Cerebellar nuclear complex (tissue), 1 donor: ENCODE measurements at places on chromosomes 16 and 17.
A peak's percentile ranks its signal among the peaks of the same experiment; 100 is the strongest.

- DNase-seq, result no peak
Measured at GRCh38 chr17:17408236-17408794, 68.5 kb upstream of the MED9 start.

GRCh38 chr17:51725185-51725584, 433.3 kb downstream of the CA10 start:
- no peak for DNase-seq

GRCh38 chr17:78412403-78412802, 34.0 kb downstream of the PGS1 start:
- DNase-seq, result no peak

DNA sequence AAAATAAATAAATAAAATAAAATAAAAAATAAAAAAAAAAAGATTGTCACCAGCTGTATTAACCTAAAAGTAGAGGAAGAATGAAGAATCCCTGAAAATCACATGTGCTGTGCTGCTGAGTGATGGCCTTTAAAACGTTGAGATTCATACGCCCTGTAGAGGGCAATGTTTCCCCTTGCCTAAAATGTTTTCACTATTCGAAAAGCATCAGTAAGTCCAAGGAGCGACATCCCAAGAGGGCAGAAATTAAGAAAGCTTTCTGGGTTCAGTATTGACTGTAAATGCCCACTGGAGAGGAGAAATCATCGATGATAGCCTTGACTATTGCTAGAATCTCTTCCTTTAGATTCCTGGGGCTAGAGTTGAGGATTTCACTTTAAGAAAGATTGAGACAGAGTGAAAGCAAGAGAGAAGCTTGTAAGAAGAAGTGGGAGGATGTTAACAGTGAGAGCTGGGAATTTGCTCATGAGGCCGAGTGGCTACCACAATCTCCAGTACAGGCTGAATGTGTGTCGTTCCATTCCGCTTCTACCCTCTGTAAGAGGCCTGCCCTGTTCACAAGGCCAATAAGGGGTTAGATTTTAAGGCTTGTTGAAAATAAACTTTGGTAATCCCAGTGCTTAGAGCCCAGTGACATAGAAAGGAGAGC, 170.8 kb upstream of the FAM20A start:
- no peak for DNase-seq

- DNase-seq, result no peak
Measured at GRCh38 chr17:82228278-82228841, 482 bp upstream of the SLC16A3 start.

DNA sequence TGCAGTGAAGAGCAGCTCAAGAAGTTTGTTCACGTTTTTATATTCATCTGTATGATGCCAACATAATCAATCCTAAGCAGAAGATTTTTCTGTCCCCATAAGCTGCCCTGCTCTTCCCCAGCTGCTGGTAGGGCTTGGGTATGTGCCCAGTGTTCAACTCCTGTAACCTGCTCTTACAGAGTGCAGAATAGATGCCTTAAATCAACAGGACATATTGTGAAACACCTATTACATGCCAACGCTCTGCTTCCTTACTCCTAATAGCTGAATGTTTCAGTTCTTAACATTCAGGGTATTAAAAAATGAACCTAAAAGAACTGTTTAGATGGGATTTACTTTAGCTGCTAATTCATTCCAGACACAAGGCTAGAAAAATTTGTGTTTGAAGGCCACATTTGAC, 190.9 kb downstream of the HS3ST3A1 start:
- no peak for DNase-seq

DNA sequence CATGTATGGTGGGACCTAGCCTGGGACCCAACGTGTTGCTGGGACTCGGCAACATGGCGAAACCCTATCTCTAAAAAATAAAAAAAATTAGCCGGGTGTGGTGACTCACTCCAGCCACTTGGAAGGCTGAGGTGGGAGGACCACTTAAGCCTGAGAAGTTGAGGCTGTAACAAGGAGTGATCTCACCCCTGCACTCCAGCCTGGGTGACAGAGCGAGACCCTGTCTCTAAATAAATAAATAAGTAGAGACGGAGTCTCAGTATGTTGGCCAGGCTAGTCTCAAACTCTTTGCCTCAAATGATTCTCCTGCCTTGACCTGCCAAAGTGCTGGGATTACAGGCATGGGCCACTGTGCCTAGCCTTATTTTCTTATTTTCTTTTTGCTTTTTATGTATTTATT, 10.1 kb upstream of the CNP start:
- DNase-seq, result no peak

- DNase-seq, result peak; percentile 72
Measured at GRCh38 chr16:546909-547770, 13.1 kb upstream of the PRR35 start.

- DNase-seq, result no peak
Measured at GRCh38 chr17:42287977-42288802, at the start of gene STAT5A. STAT5A (plus strand) TSS chr17:42288498; CDS start chr17:42289412, 914 bp downstream.

- DNase-seq, result no peak
Measured at GRCh38 chr17:76243826-76244679, 3.8 kb upstream of the RNF157 start.

DNA sequence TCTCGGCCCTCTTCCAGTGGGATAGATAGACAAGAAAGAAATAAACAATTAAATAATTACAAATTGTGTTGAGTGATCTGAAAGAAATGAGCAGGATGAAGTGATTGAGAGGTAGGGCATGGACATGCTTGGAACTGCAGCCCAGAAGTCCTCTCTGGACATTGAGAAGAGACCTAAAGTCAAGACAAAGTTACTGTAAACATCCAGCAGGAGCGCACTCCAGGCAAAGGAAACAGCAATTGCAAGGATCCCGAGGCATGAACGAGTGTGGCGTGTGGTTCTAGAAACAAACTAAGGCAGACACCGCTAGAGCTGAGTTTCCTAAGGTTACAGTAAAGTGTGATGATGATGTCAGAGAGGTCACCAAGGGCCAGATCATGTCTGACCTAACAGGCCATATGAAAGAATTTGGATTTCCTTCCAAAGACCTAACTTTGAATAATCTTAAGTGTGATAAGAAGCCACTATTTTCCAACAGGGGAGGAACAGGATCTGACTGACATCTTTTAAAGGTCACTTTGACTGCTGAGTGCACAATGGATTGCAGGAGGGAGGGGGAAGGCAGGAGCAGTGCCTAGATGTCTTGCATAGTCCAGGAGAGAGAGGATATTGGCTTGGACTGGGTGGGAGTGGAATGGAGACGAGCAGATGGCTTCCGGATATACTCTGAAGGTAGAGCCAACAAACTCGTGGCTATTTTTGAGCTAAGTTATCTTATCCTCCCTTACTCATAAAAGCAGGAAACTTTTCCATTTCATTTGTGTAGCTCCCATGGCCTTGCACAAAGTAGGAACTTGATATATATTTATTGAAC, 19.0 kb downstream of the ABCC12 start:
- DNase-seq, result peak; percentile 89

- peak; percentile 89 for DNase-seq
Measured at GRCh38 chr17:27320222-27320560, 26.3 kb downstream of the WSB1 start.

DNA sequence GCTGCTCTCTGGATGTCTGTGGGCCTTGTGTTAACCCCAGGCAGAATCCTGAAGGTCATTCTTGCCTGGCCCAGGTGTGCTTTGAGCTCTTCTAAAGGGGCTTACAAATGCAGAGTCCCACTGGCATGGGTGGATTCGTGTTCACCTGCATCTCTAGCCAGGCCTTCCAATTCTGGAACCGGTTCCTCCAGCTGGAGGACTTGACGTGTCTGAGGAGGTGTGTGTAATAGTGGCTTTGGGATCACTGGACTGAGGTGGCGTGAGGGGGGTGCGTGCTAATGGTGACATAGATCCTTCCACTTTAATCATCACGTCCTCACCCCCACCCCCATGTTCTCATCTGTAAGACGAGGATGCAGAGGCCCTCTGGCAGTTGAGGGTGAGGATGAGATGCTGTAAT, 4.8 kb downstream of the GSE1 start:
- DNase-seq, result no peak

GRCh38 chr16:66428682-66429251, 1.7 kb downstream of the BEAN1 start:
- no peak for DNase-seq

- no peak for DNase-seq
Measured at GRCh38 chr17:50502301-50502990, 5.8 kb upstream of the MYCBPAP start.

DNA sequence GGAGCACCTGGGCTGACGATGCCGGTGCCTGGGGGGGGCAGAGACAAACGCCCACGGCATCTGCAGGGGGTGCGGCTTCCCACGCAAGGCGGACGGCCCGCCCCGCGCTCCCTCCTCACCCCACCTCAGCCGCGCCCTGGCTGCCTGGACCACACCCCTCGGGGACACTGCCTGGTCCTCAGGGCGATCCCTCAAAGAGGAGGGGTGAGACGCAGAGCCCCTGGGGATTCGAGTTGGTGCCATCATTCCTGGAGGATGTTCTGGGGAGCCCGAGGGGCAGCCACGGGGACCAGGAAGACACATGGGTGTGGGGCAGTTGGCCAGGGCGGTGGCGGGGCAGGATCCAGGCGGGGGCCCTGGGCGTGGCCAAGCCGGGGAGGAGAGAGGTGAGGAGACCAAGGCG, 3.9 kb downstream of the IGFALS start:
- no peak for DNase-seq

DNA sequence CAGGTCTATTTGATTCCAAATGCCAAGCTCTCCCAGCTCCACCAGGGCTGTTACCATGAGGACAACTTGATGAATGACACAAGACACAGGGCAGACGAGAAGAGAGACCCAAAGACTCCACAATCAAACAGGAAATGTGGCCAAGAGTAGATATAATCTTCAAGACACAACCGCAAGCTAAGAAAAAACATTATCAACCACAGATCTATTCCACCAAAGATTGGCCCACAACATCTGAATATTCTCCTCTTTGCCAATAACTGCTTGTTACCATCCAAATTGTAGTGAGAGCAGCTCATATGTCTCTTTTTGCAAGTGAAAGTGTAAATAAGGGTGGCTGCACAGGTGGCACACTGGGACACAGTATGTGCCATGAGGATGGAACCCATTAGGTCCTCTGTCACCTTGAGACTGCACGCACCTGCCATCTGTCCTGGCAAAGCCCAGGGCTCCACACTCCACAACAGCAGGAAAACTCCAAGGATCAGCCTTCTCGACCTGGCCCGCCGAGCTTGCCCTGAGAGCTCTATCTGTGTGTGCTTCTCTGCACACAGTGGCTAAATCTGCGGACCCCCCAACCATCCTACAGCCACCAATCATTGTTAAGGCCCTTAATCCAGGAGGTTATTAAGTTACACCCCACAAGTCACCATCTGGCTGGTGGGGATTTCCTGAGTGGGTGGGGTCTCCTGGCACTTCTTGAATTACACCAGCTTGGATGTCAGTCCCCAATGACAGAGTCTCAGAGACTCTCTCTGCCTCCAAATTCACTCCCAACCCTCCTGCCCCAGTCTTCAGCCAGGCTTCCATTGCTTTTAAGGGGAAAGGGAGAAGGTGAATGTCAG, 50.5 kb downstream of the DYNLRB2 start:
- no peak for DNase-seq

DNA sequence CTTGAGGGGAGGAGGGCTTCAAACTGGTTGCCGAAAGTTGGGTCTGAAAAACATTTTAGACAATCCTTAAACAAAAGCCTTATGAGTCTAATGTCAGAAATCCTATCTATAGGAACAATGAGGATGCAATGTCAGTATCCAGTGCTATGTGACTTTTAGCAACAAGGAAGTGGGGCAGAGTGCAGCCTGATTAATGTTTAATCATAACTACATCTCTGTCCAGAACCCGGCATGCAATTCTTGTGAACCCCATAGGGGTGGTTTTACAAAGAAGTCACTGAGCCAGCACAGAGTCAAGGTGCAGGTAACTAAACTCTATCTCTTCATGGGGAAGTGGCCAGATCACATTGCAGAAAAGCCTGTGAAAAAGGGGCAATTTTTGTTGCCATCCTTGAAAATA, 267.5 kb downstream of the HS3ST4 start:
- DNase-seq, result no peak

- DNase-seq, result peak; percentile 27
Measured at GRCh38 chr17:43832976-43833829, at the start of gene MPP3. MPP3 (minus strand) TSS chr17:43833146; CDS start chr17:43831906, 1,240 bp downstream.

DNA sequence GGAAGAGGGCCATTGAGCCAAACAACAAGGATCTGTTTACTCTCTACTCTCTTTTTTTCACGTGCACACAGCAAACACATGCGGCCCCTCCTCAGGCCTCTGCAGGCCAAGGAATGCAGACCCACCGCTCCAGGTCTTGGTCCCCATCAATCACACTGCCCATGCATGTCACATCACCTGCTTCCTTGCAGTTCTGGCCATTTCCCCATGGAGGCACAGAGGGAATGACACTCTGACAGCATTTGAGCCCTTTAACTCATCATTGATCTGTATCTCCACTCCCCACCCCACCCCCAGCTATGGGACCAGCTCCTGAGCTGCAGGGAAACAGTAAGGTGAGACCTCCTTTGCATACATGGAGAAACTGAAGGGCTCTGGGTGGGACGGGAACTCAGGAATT, 45.9 kb upstream of the MEIOC start:
- no peak for DNase-seq

DNA sequence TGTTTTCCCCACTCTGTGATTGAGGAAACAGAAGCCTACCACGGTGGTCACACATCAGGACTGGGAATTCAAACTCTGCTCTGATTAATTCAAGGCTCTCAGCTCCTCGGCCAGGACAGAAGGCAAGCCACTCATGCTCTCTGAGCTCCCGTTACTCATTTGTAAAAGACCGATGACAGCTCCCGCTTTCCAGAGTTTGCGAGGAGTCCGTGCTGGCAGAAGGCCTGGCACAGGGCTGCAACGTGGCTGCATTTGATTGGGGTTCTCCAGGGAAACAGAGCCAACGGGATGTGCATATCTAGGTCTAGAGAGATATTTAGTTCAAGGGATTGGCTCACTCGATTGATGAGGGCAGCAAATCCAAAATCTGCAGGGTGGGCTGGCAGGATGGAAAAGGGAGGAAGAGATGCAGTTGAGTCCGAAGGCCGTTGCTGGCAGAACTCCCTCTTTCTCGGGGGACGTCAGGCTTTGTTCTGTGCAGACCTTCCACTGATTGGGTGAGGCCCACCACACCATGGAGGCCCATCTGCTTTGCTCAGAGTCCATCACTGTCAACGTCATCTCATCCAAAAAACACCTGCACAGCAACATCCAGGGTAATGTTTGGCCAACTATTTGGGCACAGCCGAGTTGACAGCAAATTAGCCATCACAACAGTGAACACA, 215.5 kb upstream of the RPL38 start:
- no peak for DNase-seq

DNA sequence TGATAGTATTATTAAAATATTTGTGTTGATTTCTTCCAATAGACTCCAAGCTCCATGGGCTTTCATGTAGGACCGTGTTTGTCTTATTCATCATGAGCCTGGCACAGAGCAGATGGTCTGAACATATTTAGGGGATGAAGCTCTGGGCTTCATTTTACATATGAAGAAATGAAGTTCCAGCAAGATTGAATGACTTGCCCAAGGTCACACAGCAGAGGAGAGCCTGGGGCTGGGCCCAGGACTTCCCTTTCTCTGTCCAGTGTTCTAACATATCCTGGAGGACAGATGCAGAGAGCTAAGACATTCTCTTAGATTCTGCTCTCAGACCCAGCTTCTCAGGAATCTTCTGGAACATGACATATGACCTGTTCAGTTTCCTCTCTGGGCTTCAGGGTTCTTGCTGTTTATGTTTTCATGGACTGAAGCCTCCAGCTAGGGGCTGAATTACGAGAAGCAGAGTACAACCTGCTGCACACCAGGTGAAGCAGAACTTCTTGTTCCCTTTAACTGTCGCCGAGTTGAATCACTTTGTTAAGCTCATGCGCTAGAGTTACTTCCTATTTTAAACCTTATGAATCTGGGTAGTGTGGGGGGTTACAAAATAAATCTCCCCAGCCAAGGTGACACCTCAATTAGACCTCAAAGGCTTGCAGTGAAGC, 53.6 kb downstream of the GPRC5B start:
- no peak for DNase-seq
